ENCODE measurements at places on chromosomes 12 and 14.
A peak's percentile ranks its signal among the peaks of the same experiment; 100 is the strongest.

- no peak for DNase-seq
Observed at GRCh38 chr12:55699471-55700055, 8.1 kb downstream of the ITGA7 start.

DNA sequence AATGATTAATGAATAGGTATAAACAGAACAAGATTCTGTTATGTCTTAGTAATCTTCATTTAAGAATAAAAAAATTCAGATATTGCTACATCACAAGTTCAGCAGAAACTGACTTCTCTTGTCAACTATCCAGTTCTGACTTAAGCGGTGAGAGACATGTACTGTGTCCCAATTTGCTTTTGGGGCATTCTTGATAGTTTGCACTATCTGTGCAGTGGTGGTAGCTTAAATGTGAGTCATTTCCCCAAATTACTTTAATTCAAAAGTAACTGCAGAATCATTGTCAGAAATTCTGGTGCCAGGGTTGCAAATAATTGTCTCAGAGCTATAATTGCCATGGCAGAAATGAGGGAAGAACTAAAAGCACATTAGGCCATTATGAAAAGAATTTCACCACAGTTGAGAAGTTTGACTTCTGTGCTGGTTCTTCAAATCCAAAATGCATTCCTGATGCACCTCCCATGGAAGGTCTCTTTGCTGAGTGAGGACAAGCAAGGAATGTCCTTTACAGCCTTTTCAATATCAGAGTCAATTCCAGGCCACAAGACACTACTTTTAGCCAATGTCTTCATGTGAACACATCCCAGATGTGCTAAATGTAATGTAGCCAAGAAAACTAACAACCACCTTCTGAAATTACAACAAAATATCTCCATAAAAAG is 304.7 kb downstream of the SSPN start:
- no peak for DNase-seq

GRCh38 chr14:23514644-23514957 is 37.0 kb downstream of the ZFHX2 start:
- DNase-seq: no peak

DNA sequence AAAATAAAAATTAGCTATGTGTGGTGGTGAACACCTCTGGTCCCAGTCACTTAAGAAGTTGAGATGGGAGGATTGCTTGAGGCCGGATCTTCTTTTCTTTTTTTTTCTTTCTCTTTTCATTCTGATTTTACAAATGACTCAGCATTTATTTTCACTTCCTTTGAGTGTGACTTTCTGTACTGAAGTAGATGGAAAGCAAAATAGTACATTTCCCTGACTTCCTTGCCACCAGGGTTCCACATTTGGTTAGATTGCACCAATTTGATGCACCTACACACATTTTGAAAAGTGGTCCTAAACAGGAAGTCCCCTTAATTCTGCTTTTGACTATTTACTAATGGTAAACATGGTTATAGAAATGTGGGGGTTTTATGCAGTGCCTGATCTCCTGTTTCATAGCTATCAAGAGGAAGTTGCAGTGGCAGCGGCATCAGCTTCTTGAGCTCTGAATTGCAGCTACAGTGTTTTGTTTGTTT is 13.0 kb upstream of the LEMD3 start:
- no peak for DNase-seq

GRCh38 chr12:123908884-123909725 is 63.5 kb downstream of the CCDC92 start:
- DNase-seq: no peak

- DNase-seq: no peak
Observed at GRCh38 chr14:22226381-22226780, 362.6 kb downstream of the DAD1 start.

- no peak for DNase-seq
Observed at GRCh38 chr14:22252686-22253085, 336.3 kb downstream of the DAD1 start.

DNA sequence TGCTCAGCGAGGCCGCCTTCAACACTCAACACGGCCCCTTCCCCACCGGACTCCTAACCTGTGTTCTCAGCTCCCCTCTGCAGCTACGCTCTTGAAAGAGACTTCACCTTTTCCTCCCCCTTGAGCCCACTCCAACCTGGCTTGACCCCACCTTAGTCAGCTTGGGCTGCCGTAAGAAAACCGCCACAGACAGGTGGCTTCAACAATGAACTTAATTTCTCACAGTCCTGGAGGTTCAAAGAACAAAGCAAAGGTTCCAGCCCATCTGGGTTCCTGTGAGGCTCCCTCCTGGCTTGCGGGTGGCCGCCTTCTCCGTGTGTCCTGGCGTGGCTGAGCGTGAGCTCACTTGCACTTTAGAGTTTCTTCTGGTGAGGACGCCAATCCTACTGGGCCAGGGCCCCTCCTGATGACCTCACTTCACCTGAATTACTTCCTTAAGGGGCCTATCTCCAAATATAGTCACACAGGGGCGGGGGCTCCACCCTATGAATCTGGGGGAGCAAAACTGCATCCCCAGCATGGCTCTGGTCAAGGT is 138.8 kb downstream of the CALM1 start:
- DNase-seq: no peak

DNA sequence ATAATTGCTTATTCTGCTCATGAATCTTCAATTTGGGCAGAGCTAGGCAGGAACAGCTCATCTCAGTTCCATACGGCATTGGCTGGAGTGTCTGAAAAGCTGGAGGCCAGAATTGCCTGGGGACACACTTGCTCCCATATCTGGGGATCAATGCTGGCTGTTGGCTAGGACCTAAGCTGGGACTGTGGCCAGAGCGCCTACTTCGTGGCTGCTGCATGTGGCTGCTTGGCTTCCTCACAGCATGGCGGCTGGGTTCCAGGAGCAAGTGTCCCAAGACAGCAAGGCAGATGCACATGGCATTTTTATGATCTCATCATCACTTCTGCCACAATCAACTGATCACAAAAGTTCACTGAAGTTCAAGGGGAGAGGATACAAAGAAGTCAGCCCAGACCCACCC is 200.2 kb downstream of the TTC8 start:
- no peak for DNase-seq

- DNase-seq: no peak
Observed at GRCh38 chr14:35883677-35884293, 57.6 kb downstream of the BRMS1L start.

DNA sequence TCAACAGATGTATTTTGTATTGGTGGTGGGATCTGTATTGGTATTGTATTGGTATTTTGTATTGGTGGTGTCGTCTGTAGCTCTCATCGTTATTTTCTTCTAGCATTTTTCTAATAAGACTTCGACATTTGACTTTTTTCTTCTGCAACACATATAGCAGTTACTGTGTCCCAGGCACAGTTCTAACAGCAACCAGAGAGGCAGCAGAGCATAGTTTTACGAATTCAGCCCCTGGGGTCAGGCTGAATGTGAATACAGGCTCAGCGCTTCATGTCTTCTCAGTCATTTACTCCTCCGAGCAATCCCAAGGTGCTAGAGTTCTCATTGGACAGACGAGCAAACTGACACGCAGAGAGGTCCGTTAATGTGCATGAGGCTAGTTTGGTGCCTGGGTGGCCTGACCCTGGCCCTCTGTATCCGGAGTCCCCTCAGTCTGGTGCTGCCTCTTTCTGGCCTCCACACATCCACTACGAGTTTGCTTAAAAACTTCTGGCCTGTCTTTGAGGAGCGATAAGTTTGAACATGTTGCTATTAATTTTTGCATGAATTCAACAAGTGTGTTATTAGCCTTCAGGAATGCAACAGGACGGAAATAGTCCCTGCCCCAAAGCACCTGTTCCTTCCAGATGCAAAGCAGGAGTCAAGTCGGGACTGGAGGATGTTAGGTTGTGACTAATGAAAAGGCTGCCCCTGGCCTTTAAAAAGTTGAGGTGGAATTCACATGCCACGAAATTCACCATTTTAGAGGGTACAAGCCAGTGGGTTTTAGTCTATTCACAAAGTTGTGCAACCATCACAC is 87.0 kb downstream of the GLT1D1 start:
- DNase-seq: no peak

- DNase-seq: no peak
Observed at GRCh38 chr14:95855606-95856005, 21.0 kb upstream of the TUNAR start.

DNA sequence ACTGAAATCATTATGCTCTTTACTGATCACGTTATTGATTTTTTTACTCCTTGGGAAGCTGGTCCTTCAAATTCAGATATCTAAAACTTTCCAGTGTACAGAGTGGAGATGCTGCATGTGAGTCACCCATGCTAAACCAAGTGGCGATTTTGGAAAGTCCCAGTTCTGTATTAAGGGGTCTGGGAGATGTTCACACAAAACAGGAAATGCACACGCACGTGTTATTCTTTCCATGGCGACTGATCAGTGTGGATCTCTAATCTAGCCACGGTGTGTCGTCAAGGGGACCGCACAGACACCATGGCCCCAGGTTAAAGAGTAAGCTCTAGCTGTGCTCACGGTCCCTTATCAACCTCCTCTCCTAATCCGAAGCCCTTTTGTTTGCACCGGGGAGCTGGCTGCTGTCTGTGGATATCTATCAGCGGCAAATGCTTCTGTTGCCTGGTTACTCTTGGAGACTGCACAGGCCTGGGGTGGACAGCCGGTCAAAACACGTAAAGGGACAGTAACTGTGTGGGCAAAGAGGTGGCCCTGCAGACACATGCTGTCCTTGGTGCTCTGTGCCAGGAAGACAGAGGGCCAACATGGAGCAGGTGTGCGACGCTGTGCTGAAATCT is 96.6 kb downstream of the RIMBP2 start:
- no peak for DNase-seq

DNA sequence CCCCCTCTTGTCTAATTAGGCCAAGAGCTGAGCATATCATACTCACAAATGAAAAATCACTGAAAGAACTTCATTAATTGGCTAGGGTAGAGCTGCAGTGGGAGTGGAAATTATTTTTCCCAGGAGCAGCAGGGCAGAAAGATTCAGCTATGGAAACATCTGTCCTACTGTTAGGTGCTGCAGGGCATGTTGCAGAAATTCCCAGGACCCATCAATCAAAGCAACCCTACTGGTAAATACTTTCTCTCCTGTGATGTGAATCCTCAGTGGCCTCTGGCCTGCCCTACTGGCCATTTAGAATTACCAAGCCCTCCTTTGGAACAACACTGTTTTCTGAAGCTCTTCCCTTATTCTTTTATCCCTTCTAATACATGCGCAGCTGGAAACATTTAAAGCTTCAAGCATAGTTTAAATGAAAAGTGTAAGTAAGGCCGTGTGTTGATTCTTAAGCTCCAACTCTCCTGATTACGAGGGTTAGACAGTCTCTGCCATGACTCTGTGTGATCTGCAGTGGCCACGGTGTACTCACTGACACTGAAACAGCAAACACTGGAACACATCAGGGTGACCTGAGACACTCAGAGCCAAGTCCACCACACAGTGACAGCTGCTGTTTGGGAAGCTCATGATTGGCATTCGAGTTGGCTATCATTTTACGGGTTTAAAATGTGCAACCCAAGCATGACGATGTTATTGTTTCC is 62.6 kb upstream of the TMCC3 start:
- no peak for DNase-seq

GRCh38 chr14:57657487-57657886 is 163.8 kb upstream of the CCDC198 start:
- no peak for DNase-seq

DNA sequence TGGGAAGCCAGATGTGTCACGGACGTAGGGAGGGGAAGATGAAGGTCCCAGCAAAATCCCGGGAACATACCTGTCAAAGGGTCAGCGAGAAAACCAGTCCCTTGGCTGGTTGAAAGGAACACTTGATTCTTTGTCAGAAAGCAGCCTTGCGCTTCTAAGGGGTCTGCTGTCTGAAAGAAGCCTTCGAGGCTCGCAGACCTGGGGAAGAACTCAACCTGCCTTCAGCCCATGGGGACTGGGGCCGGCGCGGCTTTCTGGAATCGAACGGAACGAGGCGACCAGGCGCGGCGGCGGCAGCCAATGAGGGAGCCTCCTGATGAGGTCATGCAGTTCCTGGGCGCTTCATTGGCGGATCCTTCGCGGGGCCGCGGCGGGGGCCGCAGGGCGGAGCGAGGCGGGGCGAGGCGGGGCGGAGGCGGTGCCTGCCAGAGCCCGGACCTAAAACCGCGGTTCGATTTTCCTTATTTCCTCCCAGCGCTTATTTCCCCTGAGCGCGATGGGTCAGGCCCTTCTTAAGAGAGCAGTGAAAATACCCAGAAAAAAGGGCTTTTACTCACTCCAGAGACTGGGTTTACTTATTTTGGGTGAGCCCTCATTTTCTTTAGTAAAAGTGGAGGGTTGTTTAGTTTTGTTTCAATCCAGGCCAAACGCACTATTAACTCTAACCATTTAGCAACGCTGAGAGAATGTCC is 11.8 kb upstream of the TTC7B start:
- peak; percentile 84 for DNase-seq

GRCh38 chr12:124564971-124565491 is 2.4 kb downstream of the NCOR2 start:
- DNase-seq: no peak

DNA sequence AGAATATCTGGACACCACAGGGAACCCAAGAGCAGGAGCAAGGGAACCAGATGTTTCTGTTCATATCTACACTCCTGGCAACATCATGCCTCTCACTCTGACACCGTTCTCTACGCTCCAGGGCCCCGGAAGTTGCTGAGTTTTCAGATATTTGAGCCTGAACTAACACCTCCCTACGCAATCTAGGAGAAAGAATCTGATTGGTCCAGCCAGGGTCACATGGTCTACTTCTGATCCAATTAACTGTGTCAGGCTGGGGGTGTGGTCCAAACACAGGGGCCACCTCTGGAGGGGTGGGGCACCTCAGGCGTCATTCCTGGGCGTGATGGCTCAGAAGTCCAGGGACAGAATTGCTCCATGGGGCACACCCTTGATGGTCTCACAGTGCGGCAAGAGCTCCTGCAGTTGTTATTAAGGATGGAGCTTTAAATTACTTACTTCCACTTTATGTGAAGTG is 165.5 kb downstream of the PTPN11 start:
- no peak for DNase-seq

- DNase-seq: no peak
Observed at GRCh38 chr12:85369365-85370154, 89.5 kb downstream of the ALX1 start.

- no peak for DNase-seq
Observed at GRCh38 chr12:56591961-56592360, 38.2 kb downstream of the BAZ2A start.

GRCh38 chr12:130097342-130097741 is 64.9 kb upstream of the FZD10 start:
- no peak for DNase-seq

- no peak for DNase-seq
Observed at GRCh38 chr12:104207416-104208205, 8.0 kb upstream of the TXNRD1 start.

- no peak for DNase-seq
Observed at GRCh38 chr12:121580959-121581685, at the start of gene KDM2B. TSS of gene KDM2B (minus strand) at chr12:121581023. CDS start at chr12:121580911, 112 bp downstream.

DNA sequence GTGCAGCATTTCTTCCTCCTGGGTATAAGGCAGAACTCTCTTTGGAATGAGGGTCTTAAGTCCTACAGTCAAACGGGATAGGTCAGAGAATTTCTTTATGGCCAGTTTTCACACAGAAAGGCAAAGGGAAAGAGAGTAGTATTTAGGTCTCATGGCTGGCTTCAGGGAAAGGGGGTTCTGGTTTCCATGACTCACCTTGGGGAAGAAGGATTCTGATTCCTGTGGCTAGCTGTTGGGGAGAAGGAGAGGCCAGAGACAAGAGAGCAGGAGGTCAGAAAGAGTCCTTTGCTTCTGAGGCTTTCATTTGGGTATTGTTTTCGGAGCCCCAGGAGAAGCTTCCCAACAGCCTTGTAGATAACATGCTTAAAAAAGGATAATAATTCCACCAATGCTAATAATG is 332.5 kb downstream of the NPAS3 start:
- DNase-seq: no peak

GRCh38 chr14:21668377-21668776 is 5.2 kb downstream of the OR4E1 start:
- no peak for DNase-seq

GRCh38 chr12:68579254-68579653 is 31.4 kb upstream of the RAP1B start:
- no peak for DNase-seq

All from stimulated activated CD8-positive, alpha-beta memory T cell treated with anti-CD3 and anti-CD28 coated beads, Interleukin-12 subunit alpha, Interleukin-12 subunit beta, amount 100 ng/mL, for 1 hour (primary cell).